ENCODE measurements at places on chromosomes 3 and 15.
A peak's percentile ranks its signal among the peaks of the same experiment; 100 is the strongest.

GRCh38 chr3:69085168-69085832 is 563 bp downstream of the ARL6IP5 start:
- peak; percentile 68 for DNase-seq

- DNase-seq = no peak
These were observed 23.0 kb downstream of the NEK10 start for GRCh38 chr3:27345959-27346865.

GRCh38 chr3:30180310-30181177 is 425.9 kb upstream of the TGFBR2 start:
- no peak for DNase-seq

DNA sequence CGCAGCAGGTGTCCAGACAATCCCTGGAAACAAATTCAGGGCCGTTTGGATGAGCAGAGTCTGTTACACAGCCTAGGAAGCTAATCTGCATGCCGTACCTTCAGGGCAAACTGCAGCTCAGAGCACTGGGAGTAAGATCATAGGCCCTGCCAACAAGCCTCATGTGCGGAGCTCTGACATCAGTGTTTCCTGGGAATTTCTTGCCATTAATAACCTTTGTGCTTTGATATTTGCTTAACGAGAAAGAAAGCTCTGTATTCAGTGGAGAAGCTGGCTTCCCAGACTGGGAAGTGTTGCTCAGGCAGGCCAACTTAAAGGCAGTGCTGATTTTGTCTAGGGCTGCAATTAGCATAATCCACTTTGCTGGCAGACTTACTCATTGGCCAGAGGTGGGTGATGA is 116.1 kb upstream of the KLHL25 start:
- DNase-seq = no peak

- DNase-seq = peak; percentile 67
These were observed 37.0 kb upstream of the TRIM71 start for GRCh38 chr3:32780735-32781210.

DNA sequence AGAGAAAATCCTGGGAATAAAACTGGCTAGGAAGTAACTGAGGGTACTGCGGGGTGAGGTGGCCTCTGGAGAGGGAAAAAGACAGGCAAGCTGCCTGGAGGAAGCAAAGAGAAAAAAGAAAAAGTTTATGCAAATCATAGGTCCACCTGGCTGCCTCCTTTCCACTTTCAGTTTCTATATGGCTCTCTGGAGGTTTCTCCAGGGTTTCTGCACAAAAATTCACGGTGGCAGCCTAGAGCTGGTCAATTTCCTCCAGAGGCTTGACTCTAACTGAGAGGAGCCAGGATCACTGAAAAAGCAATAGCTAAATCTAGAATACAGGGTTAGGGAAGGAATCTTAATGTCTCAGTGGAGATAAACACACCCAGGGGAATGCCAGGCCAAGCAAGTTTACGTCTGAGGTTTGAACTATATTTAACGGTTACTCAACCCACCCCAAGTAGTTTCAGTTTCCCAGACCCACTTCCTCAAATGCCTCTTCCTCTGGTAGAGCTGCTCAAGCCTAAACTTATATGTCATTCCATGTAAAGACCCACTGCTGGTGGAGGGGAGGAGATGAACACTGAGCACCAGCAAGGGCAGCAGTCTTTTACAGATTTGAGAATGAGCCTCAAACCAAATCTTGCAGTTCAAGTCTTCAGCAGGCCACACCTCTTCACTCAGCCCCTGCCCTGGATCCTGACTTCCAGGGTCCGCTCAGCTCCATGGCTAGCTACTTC is 5.7 kb downstream of the LYSMD2 start:
- DNase-seq = no peak

- no peak for DNase-seq
These were observed 11.3 kb downstream of the GTF2E1 start for GRCh38 chr3:120753810-120754209.

DNA sequence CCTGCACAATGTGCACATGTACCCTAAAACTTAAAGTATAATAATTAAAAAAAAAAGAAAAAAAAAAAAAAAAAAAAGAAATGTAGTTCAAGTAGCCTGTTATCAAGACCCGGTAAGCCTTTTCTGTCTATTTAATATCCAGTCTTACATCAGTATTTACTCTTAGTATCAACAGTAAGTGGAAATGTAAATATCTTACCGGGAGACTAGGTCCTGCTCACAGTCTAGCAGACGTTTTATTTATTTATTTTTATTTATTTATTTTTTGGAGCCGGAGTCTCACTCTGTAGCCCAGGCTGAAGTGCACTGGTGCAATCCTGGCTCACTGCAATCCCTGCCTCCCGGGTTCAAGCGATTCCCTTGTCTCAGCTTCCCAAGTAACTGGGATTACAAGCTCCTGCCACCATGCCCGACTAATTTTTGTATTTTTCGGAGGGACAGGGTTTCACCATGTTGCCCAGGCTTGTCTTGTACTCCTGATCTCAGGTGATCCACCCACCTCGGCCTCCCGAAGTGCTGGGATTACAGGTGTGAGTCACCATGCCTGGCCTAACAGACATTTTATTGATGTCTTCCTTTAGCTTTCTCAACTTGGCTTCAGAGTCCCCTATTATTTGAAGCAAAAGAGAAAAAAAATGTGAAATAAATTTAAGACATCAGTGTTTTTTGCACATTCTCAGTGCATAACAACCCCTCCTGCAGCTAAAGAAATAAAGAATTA is 19.9 kb downstream of the C2CD4B start:
- DNase-seq = no peak

DNA sequence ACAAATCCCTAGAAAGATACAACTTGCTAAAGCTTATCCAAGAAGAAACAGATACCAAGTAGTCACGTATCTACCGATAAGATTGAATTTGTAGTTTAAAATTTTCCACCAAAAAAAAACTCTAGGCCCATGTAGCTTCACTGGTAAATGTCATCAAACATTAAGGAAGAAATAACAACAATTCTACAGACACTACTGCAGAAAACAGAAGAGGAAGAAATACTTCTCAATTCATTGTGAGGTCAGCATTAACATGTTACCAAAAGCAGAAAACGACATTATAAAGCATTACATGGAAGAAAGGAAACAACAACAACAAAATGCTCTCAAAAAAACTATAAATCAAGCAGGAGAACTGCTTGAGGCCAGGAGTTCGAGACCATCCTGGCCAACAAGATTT is 27.5 kb upstream of the TM4SF19 start:
- no peak for DNase-seq

Measured in erythroblast (primary cell).